GM03348 (cell line): ENCODE measurements at places on chromosomes 4 and X.

- DNase-seq: no peak
Measured at GRCh38 chr4:131026771-131027170, 1930.8 kb downstream of the C4orf33 start.

DNA sequence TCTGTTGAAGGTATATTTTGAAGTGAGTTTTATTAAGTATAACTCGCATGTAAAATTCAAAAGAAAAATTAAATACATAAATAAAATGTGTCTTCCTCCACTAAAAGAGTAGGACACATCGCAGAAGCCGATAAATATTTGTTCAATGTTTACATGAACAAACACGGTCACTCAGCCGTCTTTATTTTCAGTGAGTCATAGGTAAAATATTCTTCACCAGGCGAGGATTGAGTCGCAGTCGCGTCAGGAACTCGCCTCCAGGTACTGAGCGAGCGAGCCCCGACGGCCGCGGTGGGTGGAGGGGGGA is 271 bp upstream of the FUNDC2 start:
- no peak for DNase-seq

- no peak for DNase-seq
Measured at GRCh38 chr4:3648731-3649130, 116.5 kb upstream of the LRPAP1 start.

GRCh38 chr4:114905017-114905416 is 208.4 kb downstream of the NDST4 start:
- DNase-seq: no peak

- DNase-seq: peak; percentile 80
Measured at GRCh38 chr4:28287831-28288233, 1427.2 kb downstream of the STIM2 start.

- peak; percentile 32 for DNase-seq
Measured at GRCh38 chr4:140092094-140092851, 61.7 kb downstream of the MAML3 start.

GRCh38 chr4:120921456-120922380 is 808 bp downstream of the PRDM5 start:
- peak; percentile 90 for DNase-seq

- peak; percentile 4 for DNase-seq
Measured at GRCh38 chrX:86028681-86029080, 18.7 kb downstream of the CHM start.

GRCh38 chr4:55865228-55865806 is 11.9 kb downstream of the EXOC1 start:
- peak; percentile 31 for DNase-seq

- DNase-seq: peak; percentile 30
Measured at GRCh38 chrX:71909956-71910355, 689 bp upstream of the NHSL2 start.

GRCh38 chrX:139077281-139078250 is 366.0 kb upstream of the FGF13 start:
- peak; percentile 22 for DNase-seq
